Kidney tubule cell (primary cell): ENCODE measurements at places on chromosomes 12 and 14.
A peak's percentile ranks its signal among the peaks of the same experiment; 100 is the strongest.

GRCh38 chr12:34400986-34401658, 378.8 kb downstream of the ALG10 start:
- no peak for DNase-seq

DNA sequence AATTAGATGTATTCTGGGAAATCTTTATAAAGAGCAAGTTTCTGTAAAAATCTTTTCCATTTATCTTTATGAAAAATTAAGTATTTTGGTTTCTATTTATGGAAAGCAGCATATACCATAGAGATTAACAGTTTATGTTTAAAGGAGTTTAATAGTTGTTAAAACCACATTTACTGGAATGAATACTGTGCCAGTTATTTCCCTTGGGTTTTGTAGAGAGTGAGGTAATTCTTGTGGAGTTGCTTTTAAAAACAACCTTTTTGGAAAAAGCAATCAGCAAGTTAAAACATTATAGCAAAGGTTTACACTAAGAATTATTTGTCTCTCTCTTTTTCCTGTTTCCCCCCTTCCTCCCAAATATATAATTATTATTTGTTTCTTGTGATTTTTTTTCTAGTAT, 34.9 kb downstream of the AEBP2 start:
- DNase-seq, result no peak

DNA sequence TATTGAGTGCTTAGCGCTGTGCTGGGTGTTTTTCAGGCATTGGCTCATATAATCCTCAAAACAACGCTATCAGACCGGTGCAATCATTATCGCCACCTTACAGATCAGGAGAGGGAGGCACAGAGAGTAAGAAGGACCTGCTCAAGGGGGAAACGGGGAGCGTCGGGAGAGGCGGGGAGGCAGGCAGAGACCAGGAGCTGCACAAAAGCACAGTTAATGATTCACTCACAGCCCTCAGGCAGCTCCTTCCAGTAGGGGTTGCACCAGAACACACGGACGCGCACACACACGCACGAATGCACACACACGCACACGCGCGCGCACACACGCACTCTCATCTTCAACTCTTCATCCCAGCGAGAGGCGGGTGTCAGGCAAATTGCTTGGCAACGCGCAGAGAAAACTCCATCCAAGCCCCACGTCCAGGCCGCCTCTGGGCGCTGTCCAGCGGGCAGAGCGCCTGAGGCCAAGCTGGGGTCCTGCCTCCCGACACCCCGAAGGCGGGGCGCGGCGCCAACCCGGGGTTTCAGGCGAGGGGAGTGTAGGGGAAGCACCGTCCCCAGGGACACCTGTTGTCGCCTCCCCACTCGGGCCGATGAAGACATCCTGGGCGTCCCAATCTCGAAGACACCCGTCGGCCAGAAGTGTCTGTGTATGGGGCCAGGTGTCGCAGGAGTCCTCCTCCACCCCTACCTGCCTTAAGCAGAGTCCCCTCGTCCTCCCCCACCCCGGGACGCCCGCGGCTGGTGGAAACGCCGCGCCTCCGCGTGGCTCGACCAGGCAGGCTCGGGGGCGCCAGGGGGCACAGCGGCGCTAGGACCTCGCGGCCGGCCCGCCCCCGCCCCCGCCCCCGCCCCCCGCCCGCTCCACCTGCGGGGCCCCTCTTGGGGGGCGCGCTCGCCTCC, 35.5 kb upstream of the STON2 start:
- peak; percentile 68 for DNase-seq

DNA sequence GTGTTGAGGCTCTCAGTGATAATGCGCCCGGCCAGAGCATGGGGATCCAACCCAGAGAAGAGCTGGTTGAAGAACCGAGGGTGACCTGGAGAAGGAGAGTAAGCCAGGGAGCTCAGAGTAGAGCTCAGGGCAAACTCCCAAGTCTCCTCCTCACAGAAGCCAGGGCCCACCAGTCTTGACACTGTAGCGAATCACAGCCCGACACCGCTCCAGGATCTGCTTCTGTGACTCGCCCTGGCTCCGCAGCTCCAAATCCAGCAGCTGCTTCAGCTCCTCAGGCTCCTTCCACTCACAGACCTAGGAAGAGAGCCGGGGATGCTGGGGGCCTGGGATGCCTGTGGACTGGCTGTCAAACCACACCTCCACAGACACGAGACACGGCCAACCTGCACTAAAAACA, 8.2 kb upstream of the ZNF740 start:
- DNase-seq, result no peak

DNA sequence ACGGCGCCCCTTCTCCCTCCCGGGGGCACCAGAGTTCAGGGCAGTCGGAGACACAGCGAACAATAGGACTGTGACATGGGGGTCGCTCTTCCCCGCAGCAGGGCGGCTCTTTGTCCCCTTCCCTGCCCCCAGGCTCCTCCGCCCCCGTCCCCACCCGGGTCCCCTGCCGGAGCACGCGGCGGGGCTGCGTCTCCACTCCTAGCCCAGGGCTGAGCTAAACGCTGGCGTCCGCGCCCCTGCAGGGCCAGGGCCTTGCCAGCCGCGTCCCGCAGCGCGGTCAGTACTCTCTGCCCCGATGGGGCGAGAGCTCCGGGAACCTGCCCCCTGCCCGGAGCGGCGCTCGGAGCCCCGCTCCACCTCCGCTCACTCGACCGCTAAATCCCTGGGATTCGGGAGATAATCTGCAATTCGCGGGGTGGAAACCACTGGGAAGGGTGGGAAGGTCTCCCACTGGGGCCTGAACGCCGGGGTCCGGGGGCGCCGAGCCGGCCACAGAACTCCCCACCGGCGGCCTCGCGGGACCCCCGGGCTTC, 825 bp upstream of the CCDC85C start:
- peak; percentile 39 for DNase-seq

DNA sequence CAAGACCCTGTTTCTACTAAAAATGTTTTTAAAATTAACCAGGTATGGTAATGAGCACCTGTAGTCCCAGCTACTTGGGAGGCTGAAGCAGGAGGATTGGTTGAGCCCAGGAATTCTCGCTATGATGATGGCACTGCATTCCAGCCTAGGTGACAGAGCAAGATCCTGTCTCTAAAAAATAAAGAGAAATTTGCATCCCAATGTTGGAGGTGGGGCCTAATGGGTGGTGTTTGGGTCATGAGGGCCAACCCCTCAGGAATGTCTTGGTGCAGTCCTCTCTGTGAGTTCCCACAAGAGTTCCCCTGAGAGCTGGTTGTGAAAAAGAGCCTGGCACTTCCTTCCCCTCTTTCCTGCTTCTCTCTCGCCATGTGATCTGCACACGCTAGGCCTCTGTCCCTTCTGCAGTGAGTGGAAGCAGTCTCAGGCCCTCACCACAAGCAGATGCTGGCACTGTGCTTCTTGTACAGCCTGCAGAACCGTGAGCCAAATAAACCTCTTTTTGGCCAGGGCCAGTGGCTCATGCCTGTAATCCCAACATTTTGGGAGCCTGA, 11.3 kb downstream of the ACOT6 start:
- no peak for DNase-seq

DNA sequence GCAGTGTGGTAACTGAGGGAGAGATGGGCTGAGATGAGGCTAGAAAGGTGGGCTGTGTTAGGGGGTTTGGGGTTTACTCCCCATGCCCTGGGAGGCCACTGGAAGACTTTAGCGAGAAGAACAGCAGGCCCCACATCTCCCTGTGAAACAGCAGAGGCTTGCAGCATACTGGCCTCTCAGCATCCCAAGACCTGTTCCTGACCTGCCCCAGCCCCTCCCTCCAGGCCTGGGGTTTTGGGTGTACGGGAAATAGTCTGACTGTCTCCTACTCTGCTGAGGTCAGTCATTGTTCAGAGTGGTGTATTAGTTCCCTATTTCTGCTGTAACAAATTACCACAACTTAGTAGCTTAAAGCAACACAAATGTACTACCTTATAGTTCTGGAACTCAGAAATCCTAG, 103.5 kb upstream of the HIF1A start:
- DNase-seq, result no peak

- peak; percentile 90 for DNase-seq
These were observed at the start of gene HECTD4 for GRCh38 chr12:112381883-112382796. HECTD4 (minus strand) TSS chr12:112382431; CDS start chr12:112382128, 303 bp downstream.

DNA sequence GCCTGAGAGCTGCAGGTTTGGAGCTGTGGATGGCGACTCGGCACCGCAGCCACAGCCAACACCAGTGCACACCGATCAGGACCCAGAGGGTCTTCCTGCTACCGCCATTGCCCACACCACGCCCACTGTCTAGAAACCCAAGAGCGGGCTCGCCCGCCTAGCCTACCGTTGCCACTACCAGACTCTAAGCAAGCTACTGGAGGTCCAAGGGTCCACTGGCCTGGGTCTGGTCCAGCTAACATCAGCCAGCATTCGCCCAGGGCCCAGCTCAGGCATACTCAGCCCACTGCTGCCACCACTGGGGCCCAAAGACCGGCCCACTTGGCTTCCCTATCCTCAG, 30.5 kb upstream of the MON2 start:
- DNase-seq, result no peak
